ENCODE measurements at places on chromosomes 5 and 9.

GRCh38 chr5:124180299-124180874, 566.1 kb downstream of the ZNF608 start:
- DNase-seq = no peak

DNA sequence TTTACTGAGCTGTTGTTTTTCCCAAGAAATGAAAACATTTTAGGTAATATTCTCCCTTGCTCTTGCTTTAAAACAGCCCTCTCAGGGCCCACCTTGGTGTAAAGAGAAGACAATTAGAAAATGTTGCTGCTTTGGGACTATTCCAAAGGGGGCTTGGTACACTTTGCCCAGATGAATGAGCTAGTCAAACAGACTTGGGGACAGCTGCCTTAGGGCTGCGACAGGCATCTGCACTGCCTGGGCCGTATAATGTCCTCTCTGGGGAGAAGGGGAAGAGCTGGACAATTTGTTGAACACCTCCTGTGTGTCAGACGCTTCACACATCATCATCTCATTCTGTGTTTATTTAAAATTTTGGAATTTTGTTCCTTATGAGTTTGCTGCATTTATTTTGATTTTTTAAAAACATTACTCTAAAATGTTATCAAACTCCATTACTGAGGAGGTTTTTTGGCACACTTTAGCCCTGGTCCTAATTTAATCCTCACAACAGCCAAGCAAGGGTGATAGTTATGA, 28.8 kb downstream of the C5orf58 start:
- no peak for DNase-seq

DNA sequence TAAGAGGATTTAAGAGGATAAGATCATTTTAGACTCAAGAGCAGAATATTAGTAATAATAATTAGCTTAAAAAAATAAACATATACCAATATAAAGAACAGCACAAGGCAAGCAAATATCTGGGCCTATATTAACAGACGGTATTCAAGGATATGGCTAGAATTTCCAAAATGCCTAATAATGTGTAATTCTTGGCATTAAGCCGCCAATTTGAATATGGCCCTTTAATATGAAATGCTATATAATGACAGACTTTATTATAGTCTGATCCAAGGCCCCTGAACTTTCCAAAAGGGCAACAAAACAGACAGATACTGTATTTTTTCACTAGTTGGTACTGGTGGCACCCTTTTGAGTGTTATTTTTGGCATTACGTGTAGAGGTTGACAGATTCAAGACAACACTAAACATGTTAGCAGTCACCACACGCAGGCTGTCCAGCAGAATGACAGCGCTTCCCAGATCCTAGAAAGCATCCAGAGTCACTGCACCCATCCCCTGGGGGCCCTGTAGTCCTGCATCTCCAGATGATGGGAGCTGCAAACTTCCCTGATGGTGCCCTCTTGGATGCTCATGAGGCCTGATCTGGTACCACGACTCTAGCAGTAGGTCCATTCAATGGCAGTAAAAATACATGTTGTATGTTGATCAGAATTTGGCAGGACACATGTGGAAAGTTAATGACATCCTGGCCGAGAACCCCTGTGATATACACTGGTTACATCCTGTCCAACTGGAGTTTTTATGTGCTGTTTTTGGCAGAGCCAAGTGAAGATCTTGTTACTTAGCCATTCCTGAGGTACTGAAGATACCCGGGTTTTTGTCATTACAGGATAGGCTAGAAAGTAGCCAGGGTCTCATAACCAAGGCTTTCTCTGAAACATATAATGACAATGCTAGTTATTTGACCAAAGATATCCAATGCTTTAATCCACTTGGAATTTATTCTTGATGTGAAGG, 1.7 kb upstream of the ABL1 start:
- DNase-seq = no peak

DNA sequence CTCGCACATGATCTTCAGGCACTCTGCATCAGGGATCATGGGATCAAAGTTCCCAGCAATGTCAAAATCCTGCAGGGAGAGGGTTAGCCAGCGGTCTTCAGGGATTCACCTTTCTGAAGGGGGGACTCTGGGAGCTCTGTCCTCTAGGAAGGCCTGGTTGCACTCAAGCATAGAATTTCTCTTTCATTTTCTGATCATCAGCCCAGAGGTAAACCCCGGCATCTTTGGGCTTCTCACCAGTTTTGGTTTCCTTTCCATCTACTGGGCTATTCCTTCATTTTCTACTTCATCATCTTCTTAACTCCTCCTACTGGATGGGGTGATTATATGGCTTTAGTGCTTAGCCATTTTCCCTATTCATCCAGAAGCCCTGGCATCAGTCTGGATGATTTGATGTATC, 4.6 kb upstream of the DND1 start:
- no peak for DNase-seq
